Stomach (tissue), 19 donors: ENCODE measurements at places on chromosomes 7 and 10. TPM values are rescaled to one million over a fixed set of nuclear protein-coding genes. Genes with fewer than 3 reads are reported as not detected.

DNA sequence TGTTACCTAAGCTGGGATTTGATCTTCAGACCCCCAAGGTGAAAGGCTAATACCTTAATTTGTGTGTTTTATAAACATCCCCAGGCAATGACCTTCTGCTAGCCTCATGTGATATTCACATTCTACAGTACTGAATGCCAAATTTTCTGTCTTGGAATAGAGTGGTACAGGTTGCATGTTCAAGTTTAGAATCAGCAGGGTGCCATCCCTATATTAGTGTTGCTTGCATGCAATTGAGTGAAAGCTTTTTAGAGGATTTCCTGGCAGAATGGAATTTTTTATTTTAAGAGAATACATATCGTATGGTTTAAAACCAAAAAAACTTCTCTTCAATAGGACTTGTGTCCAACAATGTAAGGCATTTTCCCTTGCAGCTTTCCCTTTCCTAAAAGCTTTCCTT is 107.3 kb downstream of the LRMDA start:
- H3K36me3 ChIP-seq, result no peaks in the 10 kb centered on the region
- peaks cover 2% of the 10 kb centered on the region for H3K4me1 ChIP-seq
- H3K4me3 ChIP-seq, result no peak overlapping the region
- no peak overlapping the region for H3K27ac ChIP-seq

DNA sequence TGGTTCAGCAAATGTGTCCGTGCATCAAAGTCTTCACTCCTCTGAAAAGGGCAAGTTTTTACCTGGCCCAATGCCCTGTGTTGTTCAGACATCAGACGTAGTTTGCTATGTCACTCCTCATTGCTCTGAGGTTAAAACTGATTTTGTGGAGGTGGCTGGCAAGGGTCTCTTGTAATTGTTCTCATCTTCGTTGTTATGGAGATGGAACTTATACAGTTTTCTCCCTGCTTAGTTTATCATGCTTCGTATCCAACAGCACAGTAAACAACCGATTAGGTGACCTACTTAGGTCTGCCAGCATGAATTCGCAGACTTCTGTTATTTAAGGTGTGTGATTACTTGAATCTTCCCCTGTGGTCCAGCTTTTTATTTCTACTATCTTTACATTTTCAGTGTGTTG is 274.1 kb upstream of the SMIM30 start:
- no peaks in the 10 kb centered on the region for H3K36me3 ChIP-seq
- no peaks in the 10 kb centered on the region for H3K4me1 ChIP-seq
- H3K27me3 ChIP-seq, result no peaks in the 10 kb centered on the region
- no peak for DNase-seq
- no peak overlapping the region for H3K4me3 ChIP-seq

DNA sequence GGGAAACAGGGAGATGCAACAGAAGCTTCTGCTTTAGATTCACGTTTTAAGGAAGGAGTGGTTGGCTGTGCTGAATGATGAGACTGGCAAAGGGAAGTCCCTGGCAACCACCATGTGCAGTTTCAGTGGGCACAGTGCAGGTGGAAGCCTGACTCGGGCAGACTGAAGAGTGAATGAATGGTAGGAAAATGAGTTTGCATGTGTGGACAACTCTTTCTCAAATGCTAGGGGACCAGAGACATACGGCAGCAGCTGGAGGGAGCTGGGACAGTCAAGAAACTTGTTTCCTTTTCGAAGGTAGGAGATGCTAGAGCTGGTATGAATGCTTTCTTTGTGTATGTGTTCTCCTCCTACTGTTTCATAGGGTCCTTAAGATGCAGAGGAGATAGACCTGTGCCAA is 29.0 kb downstream of the PODXL start:
- DNase-seq, result no peak
- no peak overlapping the region for H3K27ac ChIP-seq
- H3K4me1 ChIP-seq, result no peaks in the 10 kb centered on the region
- no peaks in the 10 kb centered on the region for H3K27me3 ChIP-seq
- no peak overlapping the region for H3K4me3 ChIP-seq

GRCh38 chr10:49170632-49171325 is 17.4 kb downstream of the TMEM273 start:
- no peak overlapping the region for H3K4me3 ChIP-seq
- peaks cover 14% of the 10 kb centered on the region for H3K36me3 ChIP-seq
- no peaks in the 10 kb centered on the region for H3K27me3 ChIP-seq
- no peak for DNase-seq
- no peak overlapping the region for H3K27ac ChIP-seq
- H3K4me1 ChIP-seq, result peaks cover 10% of the 10 kb centered on the region

GRCh38 chr10:13528875-13529713 is at the start of gene BEND7:
BEND7 (minus strand) TSS chr10:13529014; CDS start chr10:13528533, 481 bp downstream.
- H3K36me3 ChIP-seq, result peaks cover 4% of the 10 kb centered on the region
- peaks cover 45% of the 10 kb centered on the region for H3K4me1 ChIP-seq
- peak within 1 kb of the TSS; percentile 65 for H3K27ac ChIP-seq
- peak within 1 kb of the TSS; percentile 67 for H3K4me3 ChIP-seq
- peak; percentile 83 for DNase-seq

- H3K4me1 ChIP-seq, result no peaks in the 10 kb centered on the region
- H3K27ac ChIP-seq, result no peak overlapping the region
- no peak overlapping the region for H3K4me3 ChIP-seq
- no peaks in the 10 kb centered on the region for H3K36me3 ChIP-seq
- no peak for DNase-seq
Observed at GRCh38 chr7:50837965-50838364, 55.3 kb upstream of the GRB10 start.

- H3K27me3 ChIP-seq, result no peaks in the 10 kb centered on the region
- H3K4me3 ChIP-seq, result peak overlapping the region; percentile 58
Observed at GRCh38 chr10:21515361-21516241, 9.9 kb downstream of the SKIDA1 start.

GRCh38 chr10:110704906-110705476 is 60.9 kb downstream of the RBM20 start:
- H3K4me3 ChIP-seq, result no peak overlapping the region
- no peak for DNase-seq
- no peak overlapping the region for H3K27ac ChIP-seq
- H3K36me3 ChIP-seq, result no peaks in the 10 kb centered on the region
- H3K4me1 ChIP-seq, result no peaks in the 10 kb centered on the region

DNA sequence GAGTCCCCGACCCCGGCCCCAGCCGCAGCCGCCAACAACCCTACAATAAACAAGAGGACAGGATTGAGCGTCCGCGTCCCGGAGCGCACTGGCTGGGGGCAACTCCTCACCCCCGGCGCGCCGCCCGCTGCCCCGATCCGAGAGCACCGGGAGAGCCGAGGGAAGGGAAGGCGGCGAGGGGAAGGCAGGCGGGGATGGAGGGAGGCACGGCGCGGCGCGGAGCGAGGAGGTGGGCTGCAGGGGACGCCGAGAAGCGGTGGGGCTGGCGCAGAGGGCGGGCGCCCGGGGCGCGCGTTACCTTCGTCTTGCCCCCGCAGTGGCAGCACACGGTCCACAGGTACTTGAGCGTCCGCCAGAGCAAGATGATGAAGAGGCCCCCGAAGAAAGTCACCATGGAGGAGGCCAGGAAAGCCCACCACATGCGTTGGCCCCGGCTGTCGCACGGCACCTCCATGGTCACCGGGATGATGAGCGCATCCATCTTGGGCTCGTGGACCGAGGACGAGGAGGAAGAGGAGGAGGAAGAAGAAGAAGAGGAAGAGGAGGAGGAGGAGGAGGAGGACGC is 559 bp downstream of the KCNMA1 start:
- peak overlapping the region; percentile 74 for H3K27ac ChIP-seq
- peaks cover 34% of the 10 kb centered on the region for H3K27me3 ChIP-seq
- DNase-seq, result peak; percentile 39
- H3K4me3 ChIP-seq, result peak overlapping the region; percentile 62

DNA sequence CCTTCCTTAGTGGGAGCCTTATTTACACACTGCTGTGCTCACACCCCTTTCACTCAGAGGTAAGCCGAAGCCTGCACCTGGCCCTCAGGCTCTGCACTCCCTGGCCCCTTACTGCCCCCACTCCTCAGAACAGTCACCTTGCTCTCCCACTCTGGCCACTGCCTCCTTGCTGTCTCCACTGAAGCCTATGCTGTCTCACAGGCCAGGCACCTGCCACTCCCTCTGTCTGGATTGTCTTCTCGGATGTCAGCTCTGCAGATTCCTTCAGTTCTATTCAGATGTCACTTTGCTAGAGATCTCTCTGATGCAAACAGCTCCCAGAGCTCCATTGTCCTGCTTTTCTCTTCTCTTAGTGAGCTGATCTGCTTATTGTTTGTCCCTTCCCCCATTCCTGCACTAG is 390.7 kb downstream of the DPP6 start:
- no peaks in the 10 kb centered on the region for H3K36me3 ChIP-seq
- H3K27ac ChIP-seq, result no peak overlapping the region
- no peak for DNase-seq

GRCh38 chr7:36565792-36566356 is 158.4 kb downstream of the AOAH start:
- H3K4me3 ChIP-seq, result no peak overlapping the region
- H3K27me3 ChIP-seq, result no peaks in the 10 kb centered on the region
- no peaks in the 10 kb centered on the region for H3K4me1 ChIP-seq
- no peak overlapping the region for H3K27ac ChIP-seq
- no peak for DNase-seq
- H3K36me3 ChIP-seq, result no peaks in the 10 kb centered on the region

GRCh38 chr7:4271716-4272015 is 410.4 kb upstream of the FOXK1 start:
- no peak overlapping the region for H3K4me3 ChIP-seq
- no peaks in the 10 kb centered on the region for H3K36me3 ChIP-seq
- H3K4me1 ChIP-seq, result no peaks in the 10 kb centered on the region
- H3K27ac ChIP-seq, result no peak overlapping the region
- no peaks in the 10 kb centered on the region for H3K27me3 ChIP-seq

- H3K27me3 ChIP-seq, result no peaks in the 10 kb centered on the region
- no peaks in the 10 kb centered on the region for H3K36me3 ChIP-seq
- H3K4me1 ChIP-seq, result no peaks in the 10 kb centered on the region
- no peak for DNase-seq
Observed at GRCh38 chr10:106795619-106796018, 368.9 kb downstream of the SORCS1 start.

DNA sequence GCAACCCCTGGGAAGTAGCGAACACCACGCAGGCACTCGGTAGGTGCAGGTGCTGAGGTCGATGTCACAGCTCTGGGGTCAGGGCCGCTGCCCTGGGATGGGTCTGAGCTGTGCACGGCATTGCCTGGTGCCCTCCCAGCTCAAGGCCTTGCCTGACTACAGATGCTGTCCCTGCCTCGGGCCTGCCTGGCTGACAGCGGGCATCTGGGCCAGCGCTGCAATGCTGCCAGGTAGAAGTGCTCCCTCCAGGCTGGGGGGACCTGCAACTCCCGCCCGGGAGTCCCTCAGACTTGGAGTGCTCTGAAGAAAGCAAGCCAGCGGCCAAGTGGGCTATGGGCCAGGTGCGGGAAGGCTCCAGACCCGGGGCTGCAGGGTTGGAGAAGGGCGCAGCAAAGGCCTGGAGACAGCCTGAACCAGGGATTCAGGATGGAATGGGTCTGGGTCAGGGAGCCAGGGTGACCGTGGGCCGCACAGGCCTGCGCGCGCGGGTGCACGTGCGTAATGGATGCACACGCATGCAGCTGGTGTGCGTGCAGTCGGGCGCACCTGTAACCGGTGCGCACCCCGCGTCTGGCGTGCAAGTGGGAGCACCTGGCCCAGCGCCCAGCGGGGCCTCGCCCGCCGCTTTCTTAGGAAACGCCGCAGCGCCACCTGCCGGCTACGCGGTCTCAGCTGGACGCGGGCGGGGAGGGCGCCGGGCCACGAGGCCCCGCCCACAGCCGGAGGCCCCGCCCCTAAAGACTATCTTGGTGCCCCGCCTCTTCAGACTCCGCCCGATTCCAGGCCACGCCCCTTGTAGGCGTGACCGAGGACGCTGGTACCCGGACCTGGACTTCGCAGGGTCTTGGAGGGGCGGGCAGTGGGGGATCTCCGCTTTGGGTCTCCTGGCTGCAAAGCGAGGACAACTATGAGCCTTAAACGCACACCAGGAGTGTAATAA is 46.7 kb downstream of the MICALL2 start:
- peaks cover 12% of the 10 kb centered on the region for H3K4me1 ChIP-seq
- no peak overlapping the region for H3K4me3 ChIP-seq
- no peak overlapping the region for H3K27ac ChIP-seq
- H3K36me3 ChIP-seq, result no peaks in the 10 kb centered on the region
- peak; percentile 93 for DNase-seq
- H3K27me3 ChIP-seq, result peaks cover 4% of the 10 kb centered on the region

- no peaks in the 10 kb centered on the region for H3K36me3 ChIP-seq
- H3K4me3 ChIP-seq, result no peak overlapping the region
- H3K4me1 ChIP-seq, result no peaks in the 10 kb centered on the region
- no peaks in the 10 kb centered on the region for H3K27me3 ChIP-seq
- H3K27ac ChIP-seq, result no peak overlapping the region
Observed at GRCh38 chr10:80542053-80542452, 4.4 kb downstream of the SH2D4B start.

DNA sequence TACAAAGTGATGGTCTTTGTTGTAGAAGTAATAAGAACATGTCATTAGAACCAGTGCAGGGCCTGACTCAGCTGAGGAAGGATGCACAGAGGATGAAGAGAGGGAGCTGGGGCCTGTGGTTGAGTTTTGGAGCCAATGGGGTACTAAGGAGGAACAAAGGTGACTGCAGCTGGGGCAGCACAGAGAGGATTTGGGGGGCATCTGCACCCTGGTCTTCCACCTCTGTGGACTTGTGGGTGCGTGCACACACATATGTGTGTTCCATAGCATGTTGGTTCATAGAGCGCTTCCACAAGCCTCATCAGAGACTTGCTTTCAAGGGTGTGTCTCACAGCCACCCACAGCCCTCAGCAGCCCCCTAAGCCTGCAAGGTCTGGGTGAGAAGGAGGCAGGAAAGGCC is 650.3 kb upstream of the MGMT start:
- no peaks in the 10 kb centered on the region for H3K27me3 ChIP-seq
- no peak overlapping the region for H3K27ac ChIP-seq
- no peak overlapping the region for H3K4me3 ChIP-seq
- no peaks in the 10 kb centered on the region for H3K4me1 ChIP-seq

DNA sequence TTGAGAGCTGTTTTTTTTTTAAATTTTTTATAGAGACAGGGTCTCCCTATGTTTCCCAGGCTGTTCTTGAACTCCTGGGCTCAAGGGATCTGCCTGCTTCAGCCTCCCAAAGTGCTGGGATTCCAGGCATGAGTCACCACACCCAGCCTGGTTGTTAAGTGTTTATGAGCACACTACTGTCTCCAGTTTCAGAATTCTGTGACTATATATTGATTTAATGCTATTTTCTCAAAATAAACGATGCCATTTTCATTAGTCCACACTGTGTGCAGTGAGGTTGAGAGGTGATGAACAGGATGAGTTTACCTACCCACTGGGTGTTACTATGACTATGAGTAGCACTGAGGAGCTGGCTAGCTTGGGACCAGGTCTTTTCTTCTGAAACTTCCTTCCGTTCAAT is 110.9 kb upstream of the FAM180A start:
- no peaks in the 10 kb centered on the region for H3K36me3 ChIP-seq
- H3K4me1 ChIP-seq, result no peaks in the 10 kb centered on the region
- no peak overlapping the region for H3K27ac ChIP-seq

Gene CDHR1
- not detected for total RNA-seq

Gene CDNF
- not detected for total RNA-seq

Gene HOXA3
- 42.6 TPM for total RNA-seq

Gene CRYGN
- total RNA-seq, result not detected

Gene GCK
- not detected for total RNA-seq

Gene FGL2
- total RNA-seq, result 33.8 TPM

Gene CYP3A7
- not detected for total RNA-seq

Gene HACD1
- total RNA-seq, result 142 TPM

Gene SLC39A12
- total RNA-seq, result not detected

Gene ZPBP
- not detected for total RNA-seq
